ENCODE measurements at places on chromosomes 2 and 18.

DNA sequence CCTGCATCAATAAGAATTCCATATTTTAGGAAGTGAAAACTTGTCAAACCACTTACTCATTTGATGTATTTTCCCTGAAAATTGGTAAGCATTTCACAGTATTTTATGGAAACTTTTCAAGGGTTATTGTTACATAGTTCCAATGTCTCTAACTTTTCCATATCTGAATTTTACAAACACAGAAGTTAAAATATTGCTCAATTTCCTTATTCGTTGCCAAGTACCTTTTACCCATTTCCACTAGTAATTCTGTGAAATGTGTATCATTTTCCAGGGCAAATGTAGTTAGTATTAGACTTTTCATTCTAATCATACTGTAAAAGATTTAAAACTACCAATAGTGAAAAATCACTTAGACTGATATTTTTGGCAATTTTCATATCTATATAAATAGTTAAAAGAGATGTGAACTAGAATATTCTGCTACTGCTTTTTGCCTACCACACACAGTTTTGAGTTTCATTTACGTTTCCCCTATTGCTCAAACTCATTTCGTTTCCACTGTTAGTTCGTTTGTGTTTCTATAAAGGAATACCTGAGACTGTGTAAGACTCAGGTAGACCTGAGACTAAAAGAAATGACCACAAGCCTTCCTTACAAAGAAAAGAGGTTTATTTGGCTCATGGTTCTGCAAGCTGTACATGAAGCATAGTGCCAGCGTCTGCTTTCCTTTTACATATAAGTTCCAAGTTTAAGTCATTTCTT is 86.3 kb downstream of the PMS1 start:
- no peak for DNase-seq

DNA sequence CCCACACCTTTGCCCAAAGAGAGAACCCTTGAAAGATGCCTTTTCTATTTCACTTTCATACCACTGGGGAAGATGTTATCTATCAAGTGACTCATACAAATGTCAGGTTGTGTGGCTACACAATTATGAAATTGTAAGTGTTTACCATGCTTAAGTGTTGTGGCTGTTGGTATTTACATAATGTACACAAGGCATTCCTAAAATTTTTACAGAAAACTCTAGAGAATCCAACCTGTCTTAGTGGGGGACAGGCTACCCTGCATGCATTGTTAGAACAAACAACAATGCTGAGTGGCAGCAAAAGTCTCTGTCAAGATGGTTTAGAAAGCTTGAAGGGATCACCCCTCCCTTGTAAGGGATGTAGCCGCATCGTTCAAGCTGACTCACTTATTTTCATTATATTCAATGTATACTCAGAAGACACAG is 5.5 kb upstream of the MGAT4A start:
- peak; percentile 59 for DNase-seq

GRCh38 chr2:109266496-109266895 is 137.5 kb downstream of the SH3RF3 start:
- no peak for DNase-seq

DNA sequence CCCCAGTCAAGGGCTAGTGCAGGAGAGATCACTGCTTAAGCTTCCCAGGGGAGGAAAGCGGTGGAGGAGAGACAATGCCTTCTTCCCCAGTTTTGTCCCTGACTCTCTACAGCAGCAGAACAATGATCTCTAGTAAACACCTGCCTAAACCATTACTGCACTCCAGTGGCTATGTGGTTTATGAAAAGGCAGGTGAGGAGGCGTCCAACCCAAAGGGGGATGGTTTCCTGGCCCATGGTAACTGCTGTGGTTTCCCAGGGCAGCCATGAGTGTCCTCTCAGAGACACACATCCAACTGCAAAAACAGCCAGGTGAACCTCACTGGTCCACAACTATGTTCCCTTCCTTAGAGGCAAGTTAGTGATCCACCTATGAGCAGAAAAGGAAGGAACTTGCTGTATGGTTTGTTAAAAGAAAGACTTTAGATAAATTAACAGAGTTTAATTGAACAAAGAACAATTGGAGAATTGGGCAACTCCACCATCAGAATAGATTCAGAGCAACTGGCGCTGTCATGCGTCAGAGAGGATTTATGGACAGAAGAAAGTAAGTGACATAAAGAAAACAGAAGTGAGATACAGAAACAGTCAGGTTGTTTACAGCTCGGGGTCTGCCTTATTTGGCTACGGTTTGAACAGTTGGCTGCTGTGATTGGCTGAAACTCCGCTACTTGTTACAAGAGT is 4.8 kb upstream of the TTC39C start:
- DNase-seq, result peak; percentile 54

DNA sequence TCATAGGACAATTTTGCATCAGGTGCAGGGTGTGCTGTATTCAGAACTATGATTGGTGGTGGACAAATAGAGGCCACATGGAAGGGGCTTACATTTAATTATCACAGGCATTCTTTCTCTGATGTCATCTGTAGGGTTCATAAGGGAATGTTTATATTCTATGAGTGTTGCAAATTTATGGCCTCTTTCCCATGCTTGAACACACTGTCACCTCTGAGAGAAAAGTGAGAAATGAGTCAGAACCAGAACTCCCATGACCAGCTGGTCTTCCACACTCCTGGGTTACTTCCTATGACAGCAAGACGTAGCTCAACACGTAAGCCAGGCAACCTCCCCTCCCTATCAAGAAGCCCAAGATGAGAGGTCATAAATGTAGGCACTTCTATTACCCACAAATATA is 310.8 kb downstream of the PIEZO2 start:
- no peak for DNase-seq

GRCh38 chr18:66011916-66012315 is 261.1 kb downstream of the CDH7 start:
- DNase-seq, result no peak

GRCh38 chr2:38115216-38116032 is 39.5 kb upstream of the CYP1B1 start:
- DNase-seq, result peak; percentile 88

DNA sequence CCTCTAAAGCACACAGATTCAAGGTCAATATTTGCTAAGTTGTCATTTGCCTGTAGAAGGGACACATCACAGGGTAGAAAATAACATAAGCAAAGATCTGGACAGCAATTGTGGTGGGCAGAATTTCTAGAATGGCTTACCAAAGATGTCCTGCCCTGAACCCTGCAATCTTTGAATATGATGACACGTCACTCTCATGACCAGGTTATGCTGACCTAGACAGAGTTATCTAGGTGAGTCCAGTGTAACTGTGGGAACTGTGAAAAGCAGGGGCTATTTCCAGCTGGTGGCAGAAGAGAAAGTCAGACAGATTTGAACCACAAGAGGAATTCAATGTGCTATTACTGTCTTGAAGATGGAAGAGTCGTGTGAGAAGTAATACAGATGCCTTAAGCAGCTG is 112.3 kb upstream of the CNGA3 start:
- DNase-seq, result no peak

- no peak for DNase-seq
Observed at GRCh38 chr18:79576686-79577351, 102.8 kb upstream of the CTDP1 start.

DNA sequence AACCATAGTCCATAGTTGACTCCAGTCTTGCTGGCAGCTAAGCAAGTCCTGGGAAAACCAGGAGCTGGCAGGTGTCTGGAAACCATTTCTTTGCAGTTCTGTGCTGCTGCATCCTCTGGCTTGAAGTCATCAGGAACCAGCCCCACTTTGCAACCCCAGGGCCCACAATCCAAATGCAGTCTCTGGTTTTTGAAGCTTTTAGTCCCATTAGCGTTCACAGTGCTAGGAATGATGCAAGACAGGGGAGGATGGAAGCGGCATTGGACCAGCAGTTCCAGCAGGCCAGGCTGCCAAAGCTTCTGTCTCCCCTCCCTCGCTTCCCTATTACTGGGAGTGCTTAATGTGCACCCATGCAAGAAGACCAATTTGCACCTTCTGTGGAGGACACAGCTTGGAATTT is 106.4 kb downstream of the ZBTB7C start:
- no peak for DNase-seq

GRCh38 chr2:76563730-76564129 is 853.0 kb upstream of the GCFC2 start:
- no peak for DNase-seq

GRCh38 chr2:15890936-15891905 is 49.1 kb upstream of the MYCN start:
- DNase-seq, result no peak

GRCh38 chr2:69570474-69570873 is 73.1 kb downstream of the AAK1 start:
- DNase-seq, result no peak

- no peak for DNase-seq
Observed at GRCh38 chr2:95073856-95074662, 47.5 kb downstream of the MRPS5 start.

DNA sequence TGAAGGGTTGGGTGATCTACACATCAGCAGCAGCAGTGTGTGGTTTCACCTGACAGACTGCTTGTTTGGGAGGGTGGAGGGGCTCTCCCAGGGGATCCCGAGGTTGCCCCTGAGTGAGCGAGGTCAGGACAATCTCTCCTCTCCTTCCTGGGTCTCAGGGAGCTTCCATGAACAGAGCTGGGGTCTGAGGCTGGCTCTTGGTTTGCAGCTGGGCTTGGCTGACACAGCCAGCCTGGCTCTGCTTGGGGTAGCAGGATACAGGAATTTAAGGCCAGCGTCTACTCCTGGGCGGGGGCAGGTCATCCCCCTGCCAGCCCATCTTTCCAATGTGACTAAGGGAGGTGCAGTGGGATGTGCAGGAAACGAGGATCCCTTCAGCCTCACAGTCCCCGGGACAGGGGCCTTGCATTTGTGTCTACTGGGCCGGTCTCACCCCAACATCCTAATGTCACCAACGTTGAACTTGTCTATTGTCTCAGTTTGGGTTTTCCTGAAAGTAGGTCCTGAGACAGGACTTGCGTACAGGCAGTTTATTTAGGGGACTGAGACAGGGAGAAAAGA is 262.6 kb upstream of the HDAC4 start:
- no peak for DNase-seq

DNA sequence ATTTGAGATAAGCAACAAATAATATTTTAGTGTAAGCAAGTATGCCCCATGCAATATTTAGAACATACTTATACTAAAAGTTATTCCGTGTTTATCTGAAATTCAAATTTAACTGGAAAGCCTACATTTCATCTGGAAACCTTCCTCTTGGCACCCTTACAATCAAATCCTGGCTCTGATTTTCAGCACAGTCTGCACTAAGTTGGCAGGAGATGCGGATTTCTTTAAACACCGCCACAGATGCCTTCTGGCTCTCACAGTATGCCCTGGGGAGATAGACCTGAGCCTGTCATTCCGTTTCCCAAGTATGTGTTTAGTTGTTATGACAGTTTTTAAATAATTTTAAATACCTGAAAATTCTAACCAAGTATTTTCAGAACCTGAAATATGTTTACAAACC is 7.3 kb upstream of the MLPH start:
- no peak for DNase-seq

- no peak for DNase-seq
Observed at GRCh38 chr2:75571730-75572430, 11.1 kb upstream of the EVA1A start.

GRCh38 chr2:127455566-127456493 is 37.6 kb downstream of the PROC start:
- DNase-seq, result peak; percentile 15

DNA sequence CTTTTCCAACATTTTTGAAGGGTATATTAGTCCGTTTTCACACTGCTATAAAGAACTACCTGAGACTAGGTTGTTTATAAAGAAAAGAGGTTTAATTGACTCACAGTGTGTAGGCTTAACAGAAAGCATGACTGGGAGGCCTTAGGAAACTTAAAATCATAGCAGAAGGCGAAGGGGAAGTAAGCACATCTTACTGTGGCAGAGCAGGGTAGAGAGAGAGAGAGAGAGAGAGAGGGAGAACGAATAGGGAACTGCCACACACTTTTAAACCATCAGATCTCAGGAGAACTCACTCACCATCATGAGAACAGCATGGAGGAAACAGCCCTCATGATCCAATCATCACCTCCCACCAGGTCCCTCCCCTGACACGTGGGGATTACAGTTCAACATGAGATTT is 420.3 kb downstream of the SOCS6 start:
- DNase-seq, result no peak

DNA sequence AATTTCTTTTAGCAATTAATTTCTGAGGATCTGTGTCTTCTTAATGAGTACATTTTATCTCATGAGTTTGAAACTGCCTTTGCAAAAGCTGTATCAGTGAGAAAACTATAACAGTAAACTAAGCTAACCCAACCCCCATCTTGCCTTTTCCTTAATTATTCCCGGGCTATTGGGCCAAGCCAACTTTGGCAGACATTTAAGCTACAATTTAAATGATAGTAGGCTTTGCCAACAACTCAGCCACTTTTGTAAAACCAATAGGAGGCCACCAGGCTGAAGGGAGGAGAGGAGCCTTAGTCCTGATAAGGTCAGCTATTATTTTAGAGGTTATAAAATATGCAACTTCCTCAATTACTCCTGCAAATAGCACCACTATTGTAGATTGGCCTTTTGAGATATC is 218.0 kb upstream of the KCNJ3 start:
- DNase-seq, result no peak

GRCh38 chr18:11850821-11851145 is 430 bp upstream of the CHMP1B start:
- no peak for DNase-seq

- no peak for DNase-seq
Observed at GRCh38 chr2:12990523-12990922, 273.8 kb downstream of the TRIB2 start.
